Activated T-helper 2 cell treated with anti-CD3 and anti-CD28 coated beads, Interferon-gamma antibody, Interleukin-2, Interleukin-4, amounts not matched to agents 10 μg/mL and 5 μg/mL and 100 μg/mL, durations not matched to agents 14 hours and 24 hours and 36 hours (primary cell): ENCODE measurements at places on chromosomes 6 and 20. TPM values are rescaled to one million over a fixed set of nuclear protein-coding genes. Genes with fewer than 3 reads are reported as not detected.

DNA sequence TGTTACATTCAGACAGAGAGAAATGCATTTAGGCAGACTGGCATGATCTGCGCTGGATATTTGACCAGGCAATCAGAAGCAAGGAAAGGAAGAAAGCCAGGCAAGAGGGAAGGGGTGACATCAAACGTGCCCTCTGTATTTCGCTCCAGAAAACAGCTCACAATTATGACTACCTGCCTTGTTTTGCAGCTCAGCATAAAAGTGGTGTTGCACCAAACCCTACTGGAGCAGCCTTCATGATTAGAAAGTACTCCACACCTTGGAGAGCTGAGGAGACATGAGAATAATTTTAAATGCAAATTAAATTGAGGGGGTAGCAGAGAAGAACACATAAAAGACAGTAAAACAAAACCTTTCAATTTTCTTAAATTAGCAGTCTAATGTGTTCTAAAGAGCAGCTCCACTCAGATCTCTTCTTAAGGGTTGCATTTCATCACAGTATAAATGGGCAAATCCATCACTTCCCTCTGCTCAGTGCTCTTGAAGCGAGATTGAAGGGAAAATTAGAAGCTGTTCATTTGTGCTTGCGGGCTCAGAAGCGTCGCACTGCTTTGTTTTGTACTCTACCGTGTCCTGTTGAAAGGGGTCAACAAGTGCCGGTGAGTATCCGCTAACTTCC, at the start of gene PHACTR1:
TSS of gene PHACTR1 (plus strand) at position 470 of the 619 bp plus-strand sequence.
- H3K27ac ChIP-seq, result no peak within 1 kb of the TSS
- no peak for DNase-seq
- no peaks in the 10 kb centered on the region for H3K4me1 ChIP-seq
- H3K27me3 ChIP-seq, result peaks cover 2% of the 10 kb centered on the region
- H3K4me3 ChIP-seq, result no peak within 1 kb of the TSS
- H3K36me3 ChIP-seq, result no peaks in the 10 kb centered on the region

GRCh38 chr6:137223370-137224131, 4.4 kb upstream of the IFNGR1 start:
- H3K27me3 ChIP-seq, result no peaks in the 10 kb centered on the region
- DNase-seq, result no peak
- peak overlapping the region; percentile 44 for H3K27ac ChIP-seq
- peaks cover 49% of the 10 kb centered on the region for H3K4me1 ChIP-seq
- peaks cover 6% of the 10 kb centered on the region for H3K36me3 ChIP-seq
- peak overlapping the region; percentile 2 for H3K4me3 ChIP-seq

GRCh38 chr6:157436219-157436943, 55.4 kb downstream of the ZDHHC14 start:
- H3K27me3 ChIP-seq, result no peaks in the 10 kb centered on the region
- peaks cover 13% of the 10 kb centered on the region for H3K4me1 ChIP-seq
- no peak overlapping the region for H3K4me3 ChIP-seq

DNA sequence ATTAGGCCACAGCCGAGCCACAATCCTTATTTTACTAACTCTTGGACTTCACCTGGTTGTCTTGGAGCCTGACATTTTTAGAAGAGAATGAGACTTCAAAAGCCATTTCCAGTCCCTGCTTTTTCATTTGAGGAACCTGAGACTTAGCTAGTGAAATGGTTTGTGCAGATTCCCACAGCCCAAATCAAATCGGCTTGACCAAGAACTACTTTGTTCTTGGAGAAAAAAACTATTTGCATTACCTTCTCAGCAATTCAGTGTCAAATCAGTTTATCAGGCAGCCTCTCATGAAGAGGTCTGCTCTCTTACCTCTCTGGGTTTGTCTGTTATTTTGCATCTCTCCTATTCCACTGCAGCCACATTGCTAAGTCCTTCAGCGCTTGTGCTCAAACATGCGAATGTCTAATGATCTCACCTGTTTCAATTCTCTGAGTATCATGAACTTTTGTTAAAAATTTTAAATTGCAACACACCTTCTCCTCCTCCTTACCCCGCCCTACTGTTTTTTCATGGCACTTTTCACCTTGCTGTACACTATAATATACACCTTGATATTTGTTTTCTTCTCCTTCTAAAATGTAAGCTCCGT, 573 bp upstream of the IFNGR1 start:
- H3K4me1 ChIP-seq, result peaks cover 49% of the 10 kb centered on the region
- H3K36me3 ChIP-seq, result peaks cover 21% of the 10 kb centered on the region
- no peak for DNase-seq
- no peaks in the 10 kb centered on the region for H3K27me3 ChIP-seq

DNA sequence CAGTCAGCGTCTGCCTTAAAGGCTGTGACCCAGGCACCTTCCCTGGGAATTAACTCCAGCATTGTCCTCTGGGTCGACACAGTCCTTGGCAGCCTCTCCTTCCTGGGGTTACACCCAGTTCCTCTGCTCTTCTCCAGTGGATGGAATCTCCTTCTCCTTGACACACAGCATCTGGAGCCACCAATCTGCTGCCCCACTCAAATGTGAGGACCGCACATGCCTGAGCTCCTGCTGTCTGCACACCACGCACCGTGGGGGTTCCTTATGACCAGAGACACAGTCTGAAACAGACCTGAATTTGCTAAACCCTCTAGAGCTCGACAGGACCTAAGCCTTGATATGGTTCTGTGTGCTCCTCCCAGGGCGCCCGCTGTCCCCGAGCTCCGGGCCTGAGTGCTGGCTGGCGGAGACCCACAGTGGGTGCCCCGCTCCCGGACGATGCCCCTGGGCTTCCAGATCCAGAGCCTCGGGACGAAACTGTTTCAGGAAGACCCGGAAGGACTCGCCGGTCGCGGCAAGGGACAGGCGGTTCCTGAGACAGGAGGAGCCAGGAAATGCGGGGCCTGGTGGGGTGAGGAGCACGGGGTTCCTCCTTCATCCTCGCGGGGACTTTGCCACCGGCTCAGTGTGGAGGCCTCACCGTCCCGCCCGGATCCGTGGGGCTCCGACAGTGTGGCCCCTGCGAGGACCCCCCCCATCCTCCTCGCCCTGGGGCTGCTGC, 2.5 kb upstream of the RAET1G start:
- no peak for DNase-seq
- peaks cover 83% of the 10 kb centered on the region for H3K27me3 ChIP-seq
- no peaks in the 10 kb centered on the region for H3K36me3 ChIP-seq
- H3K4me3 ChIP-seq, result peak overlapping the region; percentile 37
- H3K4me1 ChIP-seq, result peaks cover 18% of the 10 kb centered on the region
- H3K27ac ChIP-seq, result no peak overlapping the region

- H3K4me3 ChIP-seq, result no peak overlapping the region
- H3K27ac ChIP-seq, result no peak overlapping the region
- H3K27me3 ChIP-seq, result peaks cover 13% of the 10 kb centered on the region
- DNase-seq, result no peak
Observed at GRCh38 chr6:139457476-139457875, 83.0 kb upstream of the CITED2 start.

- no peak overlapping the region for H3K4me3 ChIP-seq
- H3K4me1 ChIP-seq, result peaks cover 8% of the 10 kb centered on the region
- peaks cover 24% of the 10 kb centered on the region for H3K27me3 ChIP-seq
- no peak overlapping the region for H3K27ac ChIP-seq
Observed at GRCh38 chr6:159180001-159180400, 10.8 kb downstream of the FNDC1 start.

- H3K36me3 ChIP-seq, result no peaks in the 10 kb centered on the region
- H3K27ac ChIP-seq, result no peak overlapping the region
- H3K27me3 ChIP-seq, result no peaks in the 10 kb centered on the region
- no peaks in the 10 kb centered on the region for H3K4me1 ChIP-seq
Observed at GRCh38 chr6:162416307-162416706, 311.3 kb downstream of the PRKN start.

- H3K27ac ChIP-seq, result peak overlapping the region; percentile 53
- DNase-seq, result no peak
- peaks cover 4% of the 10 kb centered on the region for H3K36me3 ChIP-seq
- peaks cover 37% of the 10 kb centered on the region for H3K4me1 ChIP-seq
- peaks cover 2% of the 10 kb centered on the region for H3K27me3 ChIP-seq
Observed at GRCh38 chr6:52576392-52577021, 353 bp downstream of the TRAM2 start.

Gene ETV7
- total RNA-seq, result 0.51 and 0.57 TPM in 2 replicates

Gene MAP3K4
- total RNA-seq, result 49.3 and 53.7 TPM in 2 replicates

Gene ZBP1
- 0.32 and 0.62 TPM in 2 replicates for total RNA-seq

Gene TRIM10
- total RNA-seq, result 0.09 TPM in 1 of 2 replicates, not detected in the other

Gene LBP
- total RNA-seq, result not detected in 2 replicates
